ENCODE measurements at places on chromosomes 16 and 17.

GRCh38 chr17:77708049-77708448 lies 250.5 kb upstream of the TNRC6C start:
- no peak for DNase-seq

GRCh38 chr17:74603037-74603635 lies 11.1 kb upstream of the CD300LD start:
- DNase-seq: no peak

- DNase-seq: no peak
Measured at GRCh38 chr17:16478649-16479048, 13.3 kb downstream of the LRRC75A start.

- peak; percentile 36 for DNase-seq
Measured at GRCh38 chr16:88599092-88599733, 29.0 kb downstream of the ZC3H18 start.

GRCh38 chr17:57915544-57915943 lies 39.7 kb downstream of the CUEDC1 start:
- DNase-seq: no peak

GRCh38 chr17:76427501-76428231 lies 25.3 kb downstream of the UBE2O start:
- no peak for DNase-seq

DNA sequence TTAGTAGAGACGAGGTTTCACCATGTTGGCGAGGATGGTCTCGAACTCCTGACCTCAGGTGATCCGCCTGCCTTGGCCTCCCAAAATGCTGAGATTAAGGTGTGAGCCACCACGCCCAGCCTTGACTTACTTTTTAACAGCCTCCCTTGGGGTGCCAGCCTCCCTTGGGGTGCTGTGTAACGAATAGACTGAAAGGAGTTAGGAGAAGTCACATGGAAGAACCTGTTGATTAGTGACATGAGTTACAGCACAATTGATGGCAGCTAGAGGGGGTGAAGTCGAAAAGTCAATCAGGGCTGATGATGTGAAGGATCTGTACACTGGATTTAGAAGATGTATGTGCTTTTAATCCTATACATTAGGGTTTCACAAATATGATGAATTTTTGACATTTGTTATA lies 39.4 kb upstream of the CDR2 start:
- DNase-seq: no peak

GRCh38 chr16:12381662-12382061 lies 405.1 kb downstream of the SNX29 start:
- DNase-seq: no peak

DNA sequence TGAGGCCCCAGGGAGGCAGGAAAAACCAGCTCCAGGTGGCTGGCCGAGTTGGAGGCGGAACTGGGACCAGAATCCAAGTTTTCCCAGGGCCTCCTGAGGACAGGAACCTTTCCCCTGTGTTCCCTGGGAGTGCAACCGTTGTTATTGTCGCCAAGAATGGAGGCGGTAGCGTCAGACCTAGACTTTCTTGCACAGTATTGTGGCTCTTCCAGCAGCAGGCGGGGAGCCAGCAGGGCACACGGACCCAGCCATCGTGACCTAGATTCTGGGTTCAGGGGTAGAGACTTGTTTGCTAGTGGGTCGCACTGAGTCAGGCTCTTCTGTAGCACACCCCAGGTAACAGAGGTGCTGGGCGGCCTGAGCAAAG lies 667 bp upstream of the KIF19 start:
- no peak for DNase-seq

- DNase-seq: no peak
Measured at GRCh38 chr17:81456798-81457197, 55.8 kb downstream of the ACTG1 start.

- DNase-seq: no peak
Measured at GRCh38 chr17:48100160-48100559, 1.1 kb downstream of the CBX1 start.

DNA sequence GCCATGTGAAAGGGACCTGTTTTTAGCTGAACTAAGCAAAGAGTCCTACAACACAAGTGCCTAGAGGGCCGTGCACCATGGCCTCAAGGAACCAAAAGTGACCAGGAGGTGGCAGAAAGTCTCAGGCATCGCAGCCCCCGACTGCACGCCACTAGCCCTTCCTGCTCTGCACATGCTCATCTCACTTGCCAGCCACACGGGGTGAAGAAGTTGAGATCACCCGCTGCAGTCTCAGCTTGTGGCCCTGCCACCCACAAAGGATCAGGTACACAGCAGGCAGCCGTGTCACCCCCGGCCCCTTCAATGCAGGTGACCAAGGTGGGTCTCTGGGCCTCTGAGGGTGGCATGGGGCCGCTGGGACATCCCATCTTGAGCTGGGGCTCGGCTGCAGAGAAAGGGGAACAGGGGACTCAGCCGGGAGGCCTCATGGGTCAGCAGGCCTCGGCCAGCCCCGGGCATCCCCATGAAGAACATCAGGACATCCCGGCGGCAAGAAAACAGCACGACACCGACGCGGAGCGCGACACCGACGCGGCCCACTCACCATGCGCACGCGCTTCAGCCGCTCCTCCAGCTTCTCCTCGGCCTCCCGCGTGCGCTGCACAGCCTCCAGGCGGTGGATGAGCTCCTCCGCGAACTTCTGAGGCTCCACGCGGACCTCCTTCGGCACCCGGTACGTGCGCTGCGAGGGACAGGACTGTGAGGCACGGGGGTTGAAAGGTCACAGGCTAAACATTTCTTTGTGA lies 21.0 kb downstream of the PDIA2 start:
- no peak for DNase-seq

DNA sequence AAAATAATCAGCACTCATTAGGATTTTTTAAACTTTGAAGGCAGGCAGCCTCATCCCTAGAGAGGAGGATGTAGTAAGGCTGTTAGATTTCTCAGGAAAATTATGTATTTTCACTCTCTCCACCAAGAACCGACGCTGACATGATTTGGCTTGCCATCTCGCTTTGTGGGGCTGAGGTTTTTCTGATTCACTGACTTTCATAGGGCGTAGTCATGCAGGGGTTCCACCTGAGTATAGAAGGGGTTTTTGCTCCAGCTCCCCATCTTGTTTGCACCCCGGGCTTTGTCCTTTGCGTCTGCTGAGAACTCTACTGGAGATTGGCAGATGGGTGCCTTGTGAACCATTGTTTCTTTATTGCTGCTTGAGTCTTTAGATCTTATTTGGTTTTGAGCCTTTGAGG lies 20.2 kb downstream of the TOM1L1 start:
- no peak for DNase-seq

- DNase-seq: no peak
Measured at GRCh38 chr16:9723136-9723535, 459.1 kb downstream of the GRIN2A start.

GRCh38 chr16:58853854-58854791 lies 120.0 kb upstream of the GOT2 start:
- DNase-seq: no peak
